ENCODE measurements at places on chromosomes 1 and 21. TPM values are rescaled to one million over a fixed set of nuclear protein-coding genes. Genes with fewer than 3 reads are reported as not detected.
A peak's percentile ranks its signal among the peaks of the same experiment; 100 is the strongest.

- peaks cover 17% of the 10 kb centered on the region for H3K36me3 ChIP-seq
- peak within 1 kb of the TSS; percentile 85 for H3K4me3 ChIP-seq
- H3K4me1 ChIP-seq = peaks cover 73% of the 10 kb centered on the region
- H3K27me3 ChIP-seq = no peaks in the 10 kb centered on the region
These were observed at the start of gene CD84 for GRCh38 chr1:160579216-160579701. Gene CD84, minus strand, starts transcription at chr1:160579496. Its CDS starts 59 bp downstream, at chr1:160579437.

GRCh38 chr1:12340544-12340930, 110.7 kb downstream of the VPS13D start:
- H3K4me1 ChIP-seq = peaks cover 58% of the 10 kb centered on the region
- no peak overlapping the region for H3K4me3 ChIP-seq
- peaks cover 39% of the 10 kb centered on the region for H3K36me3 ChIP-seq
- no peaks in the 10 kb centered on the region for H3K27me3 ChIP-seq
- DNase-seq = no peak

GRCh38 chr1:28156821-28157220, 19.7 kb downstream of the PTAFR start:
- H3K27me3 ChIP-seq = peaks cover 51% of the 10 kb centered on the region
- peaks cover 19% of the 10 kb centered on the region for H3K4me1 ChIP-seq
- H3K4me3 ChIP-seq = no peak overlapping the region

DNA sequence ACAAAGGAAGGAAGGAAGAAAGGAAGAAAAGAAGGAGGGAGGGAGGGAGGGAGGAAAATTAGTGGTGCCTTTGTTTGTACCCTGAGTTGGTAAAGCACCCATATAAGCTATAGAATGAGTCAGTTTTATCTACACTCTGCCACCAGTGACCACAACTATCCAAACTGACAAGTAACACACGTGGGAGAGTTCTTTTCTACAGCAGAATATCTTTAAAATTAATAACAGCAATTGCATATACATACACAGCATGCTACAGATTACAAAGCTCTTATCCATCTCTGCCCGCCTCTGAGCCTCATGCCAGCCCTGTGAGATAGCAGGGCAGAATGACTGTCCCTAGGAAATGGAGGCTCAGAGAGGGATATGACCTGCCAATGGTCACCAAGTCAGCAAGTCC, 20.3 kb downstream of the CDCP2 start:
- no peaks in the 10 kb centered on the region for H3K4me1 ChIP-seq
- H3K27ac ChIP-seq = no peak overlapping the region
- no peak overlapping the region for H3K4me3 ChIP-seq
- no peaks in the 10 kb centered on the region for H3K36me3 ChIP-seq
- peaks cover 13% of the 10 kb centered on the region for H3K27me3 ChIP-seq

DNA sequence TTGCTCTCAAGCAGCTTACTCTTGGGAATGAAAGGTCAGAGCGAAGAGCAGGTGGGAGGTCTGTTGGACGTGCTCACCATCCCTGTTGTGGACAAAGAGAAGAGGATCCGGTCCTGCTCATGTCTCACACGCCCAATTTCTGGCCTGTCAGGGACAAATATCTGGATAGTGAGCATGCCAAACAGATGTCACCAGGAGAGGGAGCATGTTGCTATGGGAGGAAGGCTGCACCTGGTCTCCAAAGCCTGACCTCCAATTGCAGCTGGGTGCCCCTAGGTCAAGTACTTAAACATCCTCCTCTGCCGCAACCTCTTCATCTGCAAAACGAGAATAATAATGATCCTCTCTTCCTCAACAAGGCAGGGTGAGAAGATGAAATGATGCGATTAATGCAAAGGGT, 53.4 kb downstream of the DMRTA2 start:
- DNase-seq = no peak
- no peak overlapping the region for H3K4me3 ChIP-seq
- no peaks in the 10 kb centered on the region for H3K36me3 ChIP-seq
- H3K27me3 ChIP-seq = peaks cover 27% of the 10 kb centered on the region
- H3K27ac ChIP-seq = no peak overlapping the region

- DNase-seq = no peak
- no peak overlapping the region for H3K4me3 ChIP-seq
- no peaks in the 10 kb centered on the region for H3K4me1 ChIP-seq
- H3K27me3 ChIP-seq = no peaks in the 10 kb centered on the region
- peaks cover 6% of the 10 kb centered on the region for H3K36me3 ChIP-seq
- no peak overlapping the region for H3K27ac ChIP-seq
These were observed 16.2 kb downstream of the KCTD3 start for GRCh38 chr1:215583185-215583749.

GRCh38 chr1:16150508-16150907, 5.4 kb downstream of the EPHA2 start:
- H3K27me3 ChIP-seq = peaks cover 28% of the 10 kb centered on the region
- no peaks in the 10 kb centered on the region for H3K4me1 ChIP-seq
- no peaks in the 10 kb centered on the region for H3K36me3 ChIP-seq
- H3K27ac ChIP-seq = no peak overlapping the region

- H3K4me1 ChIP-seq = no peaks in the 10 kb centered on the region
- no peak overlapping the region for H3K27ac ChIP-seq
- DNase-seq = no peak
- H3K4me3 ChIP-seq = no peak overlapping the region
These were observed 590.4 kb downstream of the PLPP3 start for GRCh38 chr1:55988963-55989452.

DNA sequence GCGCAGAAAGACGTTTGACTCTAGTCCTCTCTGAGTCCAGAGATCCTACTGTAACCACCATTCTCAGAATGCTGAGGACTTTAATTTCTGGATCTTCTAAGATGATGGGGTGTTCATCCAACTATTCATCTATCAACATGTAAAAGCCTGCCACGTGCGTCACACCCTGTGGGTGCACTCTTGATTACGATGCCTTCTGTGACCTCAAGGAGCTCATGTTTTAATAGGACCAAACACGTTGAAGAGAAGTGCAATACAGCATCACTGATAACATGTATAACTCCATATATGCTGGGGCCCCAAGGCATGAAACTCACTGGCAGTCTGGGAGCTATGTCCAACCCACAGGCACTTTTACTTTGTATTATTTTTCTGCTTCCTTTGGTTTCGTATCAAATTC, 19.0 kb downstream of the KIAA0040 start:
- peaks cover 78% of the 10 kb centered on the region for H3K4me1 ChIP-seq
- H3K27me3 ChIP-seq = no peaks in the 10 kb centered on the region
- peaks cover 63% of the 10 kb centered on the region for H3K36me3 ChIP-seq
- no peak for DNase-seq
- H3K27ac ChIP-seq = no peak overlapping the region

AMY2A gene
- total RNA-seq = not detected

HUNK gene
- 0.29 TPM for total RNA-seq

LCK gene
- total RNA-seq = 281 TPM

C1orf94 gene
- not detected for total RNA-seq

SH2D2A gene
- total RNA-seq = 283 TPM

FASLG gene
- 113 TPM for total RNA-seq

PADI2 gene
- 0.07 TPM for total RNA-seq

All from activated T-helper 1 cell treated with anti-CD3 and anti-CD28 coated beads, Interleukin-12 subunit alpha, Interleukin-12 subunit beta, Interleukin-2, Interleukin-4 antibody, amounts not matched to agents 30 ng/mL and 10 ng/mL and 1 ng/mL, durations not matched to agents 14 hours and 24 hours and 36 hours (primary cell).